ENCODE measurements at places on chromosomes 11 and 22.
A peak's percentile ranks its signal among the peaks of the same experiment; 100 is the strongest.

- peak; percentile 23 for DNase-seq
These were observed 92.7 kb upstream of the TBCEL start for GRCh38 chr11:120931057-120931779.

- DNase-seq = no peak
These were observed 344.3 kb downstream of the AASDHPPT start for GRCh38 chr11:106421676-106422292.

DNA sequence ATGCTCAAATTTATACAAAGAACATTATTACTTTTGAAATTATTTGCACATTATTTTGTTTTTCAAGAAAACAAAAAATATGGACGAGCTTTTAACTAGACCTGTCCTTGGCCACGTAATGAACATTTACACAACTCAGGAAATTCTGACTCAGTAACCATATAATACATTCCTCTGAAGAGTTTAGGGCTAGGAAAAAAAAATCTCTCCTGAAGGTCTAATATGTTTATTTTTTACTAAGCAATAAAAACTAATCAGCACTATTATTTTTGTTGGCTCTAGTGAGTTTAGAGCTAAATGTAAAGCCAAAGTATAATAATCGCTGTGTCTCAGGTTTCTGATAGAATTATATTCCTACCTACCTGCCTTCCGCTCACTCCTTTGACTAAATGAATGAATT is 187.5 kb downstream of the SWAP70 start:
- DNase-seq = no peak

DNA sequence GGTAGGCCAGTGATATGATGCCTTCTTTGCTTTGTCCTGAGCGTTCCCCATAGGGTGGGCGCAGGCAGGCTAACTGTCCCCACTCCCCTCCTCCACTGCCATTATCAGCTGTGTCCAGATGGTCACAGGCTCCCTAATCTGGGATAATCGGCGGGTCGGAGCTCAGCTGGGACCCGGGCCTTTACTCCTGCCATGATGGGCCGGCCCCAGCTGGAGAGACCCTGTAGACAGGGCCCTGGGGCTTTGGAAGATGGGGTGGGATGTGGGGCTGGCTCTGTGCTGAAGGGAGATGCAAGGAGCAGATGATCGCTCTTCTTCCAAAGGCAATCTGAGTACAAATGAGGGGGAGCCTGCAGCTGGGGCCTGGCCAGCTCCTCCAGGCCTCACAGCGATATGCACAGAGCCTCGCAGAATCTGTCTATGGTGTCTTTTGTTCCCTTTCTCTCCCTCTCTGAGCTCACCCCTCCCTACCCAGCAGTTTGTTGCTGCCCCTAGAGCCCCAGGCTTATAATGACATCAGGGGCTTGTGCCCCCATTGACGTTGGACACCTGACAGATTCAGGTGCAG is 11.9 kb downstream of the KLHL35 start:
- DNase-seq = no peak

- no peak for DNase-seq
These were observed 112.9 kb downstream of the SPON1 start for GRCh38 chr11:14075118-14076078.

GRCh38 chr11:56558574-56558973 is 15.5 kb upstream of the OR5M11 start:
- DNase-seq = no peak

GRCh38 chr11:121435551-121436511 is 16.3 kb upstream of the SORL1 start:
- no peak for DNase-seq

DNA sequence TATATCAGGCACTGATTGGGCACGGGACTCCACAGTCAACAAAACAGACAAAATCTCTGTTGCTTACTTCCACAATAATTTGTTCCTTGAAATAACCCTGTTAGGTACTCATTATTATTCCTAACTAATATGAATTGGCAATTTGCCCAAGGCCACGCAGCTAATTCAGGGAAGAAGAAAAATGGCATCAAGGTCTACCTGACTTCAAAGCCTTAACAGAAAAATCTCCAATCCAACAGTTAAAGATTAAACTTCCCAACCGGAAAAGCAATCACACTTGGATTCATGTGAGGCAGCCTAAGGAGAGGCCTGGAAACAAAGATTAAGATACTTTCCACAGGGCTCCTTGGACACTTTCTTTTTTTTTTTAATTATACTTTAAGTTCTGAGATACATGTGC is 68.9 kb downstream of the PRCP start:
- DNase-seq = no peak

- DNase-seq = no peak
These were observed 1.5 kb upstream of the TCF20 start for GRCh38 chr22:42271906-42272305.
